H9 (cell line): ENCODE measurements at places on chromosomes 6 and 20.

- H3K27ac ChIP-seq = no peak overlapping the region
- peaks cover 21% of the 10 kb centered on the region; the same call in 2 of the 3 replicates for H3K36me3 ChIP-seq
- peaks cover 2% of the 10 kb centered on the region; the same call in 1 of the 2 replicates for H3K4me1 ChIP-seq
- no peak overlapping the region for H3K4me3 ChIP-seq
- no peaks in the 10 kb centered on the region for H3K27me3 ChIP-seq
- no peak for DNase-seq
Measured at GRCh38 chr6:148965287-148965686, 218.5 kb downstream of the UST start.

- DNase-seq = no peak
- no peaks in the 10 kb centered on the region for H3K27me3 ChIP-seq
- peaks cover 3% of the 10 kb centered on the region; the same call in 1 of the 2 replicates for H3K36me3 ChIP-seq
- no peak overlapping the region for H3K27ac ChIP-seq
- H3K4me1 ChIP-seq = peaks cover 4% of the 10 kb centered on the region; the same call in 1 of the 2 replicates
Measured at GRCh38 chr20:46622165-46622564, 29.1 kb downstream of the SLC13A3 start.

DNA sequence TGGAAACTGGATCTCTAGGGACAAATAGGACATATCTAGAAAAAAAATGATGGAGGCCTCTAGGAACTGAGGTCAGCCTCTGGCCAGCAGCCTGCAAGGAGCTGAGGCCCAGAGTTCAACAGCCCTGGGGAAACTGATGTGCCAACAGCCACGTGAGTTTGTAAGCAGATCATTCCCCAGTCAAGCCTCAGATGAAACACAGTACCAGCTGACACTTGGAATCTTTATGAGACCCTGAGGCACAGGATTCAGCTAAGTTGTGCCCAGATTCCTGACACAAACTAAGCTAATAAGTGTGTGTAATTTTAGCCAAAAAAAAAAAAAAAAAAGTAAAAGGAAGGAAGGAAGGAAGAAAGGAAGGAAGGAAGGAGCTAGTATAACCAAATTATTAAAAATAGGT lies 1059.8 kb upstream of the MAP3K7 start:
- H3K4me3 ChIP-seq = no peak overlapping the region
- DNase-seq = no peak
- no peaks in the 10 kb centered on the region for H3K36me3 ChIP-seq
- H3K4me1 ChIP-seq = no peaks in the 10 kb centered on the region
- H3K27me3 ChIP-seq = no peaks in the 10 kb centered on the region

DNA sequence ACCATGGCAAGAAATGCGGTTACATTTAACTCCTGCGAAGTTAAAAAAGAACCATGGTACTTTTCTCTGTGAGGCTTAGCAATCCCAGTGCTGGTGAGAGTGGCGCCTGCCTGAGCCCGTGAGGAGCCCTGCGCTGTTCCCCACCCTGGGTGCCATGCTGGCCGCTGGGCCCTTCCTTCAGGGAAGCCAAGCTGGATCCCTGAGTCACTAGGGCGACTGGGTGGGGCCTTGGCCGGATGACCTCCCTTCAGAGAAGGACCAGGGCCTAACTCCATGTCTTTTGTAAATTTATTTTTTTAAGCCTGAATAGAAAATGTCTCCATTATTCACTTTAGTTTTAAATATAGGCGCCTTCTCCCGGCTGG lies 209.1 kb downstream of the ERMARD start:
- no peak overlapping the region for H3K27ac ChIP-seq
- H3K4me1 ChIP-seq = no peaks in the 10 kb centered on the region
- H3K27me3 ChIP-seq = no peaks in the 10 kb centered on the region; the same call in 1 of the 2 replicates
- no peak overlapping the region for H3K4me3 ChIP-seq

DNA sequence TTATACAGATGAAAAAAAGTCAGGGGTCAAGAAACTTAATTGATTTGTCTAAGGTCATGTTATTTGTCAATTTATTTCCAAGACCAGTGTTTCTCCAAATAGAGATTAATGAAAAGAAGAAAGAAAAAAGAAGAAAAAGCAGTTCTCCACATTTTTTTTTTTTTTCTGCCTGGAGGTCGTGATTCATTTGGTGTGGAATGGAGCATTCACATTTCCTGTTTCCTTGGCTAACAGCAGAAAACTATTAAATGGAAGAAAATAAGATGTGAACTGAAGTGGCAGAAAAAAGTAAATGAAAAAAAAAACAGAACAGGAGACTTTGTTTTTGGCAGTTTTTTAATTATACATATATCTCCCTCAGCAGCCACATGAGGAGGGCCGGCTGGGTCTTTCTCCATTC lies 470.8 kb upstream of the ZNF337 start:
- no peaks in the 10 kb centered on the region for H3K36me3 ChIP-seq
- no peaks in the 10 kb centered on the region for H3K27me3 ChIP-seq
- no peak for DNase-seq
- no peaks in the 10 kb centered on the region; the same call in 1 of the 2 replicates for H3K4me1 ChIP-seq
- H3K27ac ChIP-seq = no peak overlapping the region
